ENCODE measurements at places on chromosomes 2 and 18. TPM values are rescaled to one million over a fixed set of nuclear protein-coding genes. Genes with fewer than 3 reads are reported as not detected.

The C2orf80 gene
- not detected for total RNA-seq

The EMX1 gene
- total RNA-seq = not detected

The GAD1 gene
- not detected for total RNA-seq

The FSHR gene
- total RNA-seq = not detected

The CCL20 gene
- 0.59 TPM for total RNA-seq

The GKN1 gene
- total RNA-seq = not detected

The REG3A gene
- total RNA-seq = not detected

DNA sequence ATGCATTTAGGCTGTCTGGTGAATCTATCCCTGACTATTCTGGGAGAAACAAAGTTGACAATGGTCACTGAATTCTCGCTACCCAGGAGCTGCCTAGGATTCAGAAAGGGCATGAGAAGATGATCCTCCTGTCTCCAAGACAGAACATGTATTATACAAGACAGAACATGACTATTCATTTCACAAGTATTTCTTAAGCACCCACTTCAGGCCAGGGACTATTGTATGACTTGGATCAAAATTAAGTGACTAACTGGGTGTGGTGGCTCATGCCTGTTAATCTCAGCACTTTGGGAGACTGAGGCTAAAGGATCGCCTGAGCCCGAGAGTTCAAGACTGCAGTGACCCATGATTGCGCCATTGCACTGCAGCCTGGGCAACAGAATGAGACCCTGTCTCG, 235.8 kb upstream of the RAB12 start:
- H3K4me1 ChIP-seq = no peaks in the 10 kb centered on the region
- H3K27me3 ChIP-seq = no peaks in the 10 kb centered on the region
- DNase-seq = no peak
- H3K27ac ChIP-seq = no peak overlapping the region
- no peak overlapping the region for H3K4me3 ChIP-seq

DNA sequence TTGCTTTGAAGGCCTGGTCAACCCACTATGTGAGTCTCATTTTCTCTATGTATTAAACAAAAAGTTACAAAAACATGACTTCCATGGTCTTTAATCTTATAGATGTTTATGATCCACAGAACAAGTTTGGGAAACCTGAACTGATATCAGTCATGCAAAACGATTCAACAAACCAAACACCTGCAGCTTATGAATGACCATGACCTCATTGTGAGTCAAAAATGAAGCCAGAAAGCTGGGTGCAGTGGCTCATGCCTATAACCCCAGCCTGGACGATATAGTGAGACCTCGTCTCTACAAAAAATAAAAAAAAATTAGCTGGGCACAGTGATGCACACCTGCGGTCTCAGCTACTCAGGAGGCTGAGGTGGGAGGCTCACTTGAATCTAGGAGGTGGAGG, 270.4 kb upstream of the CCDC68 start:
- no peak overlapping the region for H3K27ac ChIP-seq
- H3K36me3 ChIP-seq = no peaks in the 10 kb centered on the region
- no peak overlapping the region for H3K4me3 ChIP-seq
- no peak for DNase-seq
- no peaks in the 10 kb centered on the region for H3K27me3 ChIP-seq

DNA sequence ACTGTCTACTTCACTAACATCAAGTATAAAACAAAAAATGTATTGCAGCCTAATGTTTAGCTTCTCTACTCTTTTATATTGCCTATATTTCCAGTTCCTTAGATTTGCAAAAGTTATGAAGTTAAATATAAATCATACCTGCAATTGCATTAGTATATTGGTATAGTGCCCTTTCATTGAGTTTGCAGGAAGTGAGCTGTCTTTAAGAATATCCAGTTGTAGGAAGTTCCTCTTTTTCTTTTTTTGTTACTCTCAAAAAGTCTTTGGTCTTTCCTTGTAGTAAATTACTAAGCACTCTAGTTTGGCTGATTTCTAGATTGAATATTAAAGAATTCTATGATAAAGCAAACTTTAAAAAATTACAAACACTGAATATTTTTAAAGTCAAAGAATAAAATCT, 71.3 kb upstream of the FN1 start:
- no peaks in the 10 kb centered on the region for H3K36me3 ChIP-seq
- H3K4me3 ChIP-seq = no peak overlapping the region
- no peak overlapping the region for H3K27ac ChIP-seq
- DNase-seq = no peak
- H3K27me3 ChIP-seq = no peaks in the 10 kb centered on the region

GRCh38 chr2:54665436-54665856, 58.0 kb upstream of the EML6 start:
- peaks cover 38% of the 10 kb centered on the region for H3K4me1 ChIP-seq
- H3K27me3 ChIP-seq = no peaks in the 10 kb centered on the region
- H3K36me3 ChIP-seq = peaks cover 7% of the 10 kb centered on the region
- peak overlapping the region; percentile 73 for H3K27ac ChIP-seq
- no peak for DNase-seq

GRCh38 chr2:52390651-52391050, 1358.7 kb upstream of the NRXN1 start:
- DNase-seq = no peak
- no peaks in the 10 kb centered on the region for H3K27me3 ChIP-seq
- no peaks in the 10 kb centered on the region for H3K4me1 ChIP-seq
- no peak overlapping the region for H3K4me3 ChIP-seq

DNA sequence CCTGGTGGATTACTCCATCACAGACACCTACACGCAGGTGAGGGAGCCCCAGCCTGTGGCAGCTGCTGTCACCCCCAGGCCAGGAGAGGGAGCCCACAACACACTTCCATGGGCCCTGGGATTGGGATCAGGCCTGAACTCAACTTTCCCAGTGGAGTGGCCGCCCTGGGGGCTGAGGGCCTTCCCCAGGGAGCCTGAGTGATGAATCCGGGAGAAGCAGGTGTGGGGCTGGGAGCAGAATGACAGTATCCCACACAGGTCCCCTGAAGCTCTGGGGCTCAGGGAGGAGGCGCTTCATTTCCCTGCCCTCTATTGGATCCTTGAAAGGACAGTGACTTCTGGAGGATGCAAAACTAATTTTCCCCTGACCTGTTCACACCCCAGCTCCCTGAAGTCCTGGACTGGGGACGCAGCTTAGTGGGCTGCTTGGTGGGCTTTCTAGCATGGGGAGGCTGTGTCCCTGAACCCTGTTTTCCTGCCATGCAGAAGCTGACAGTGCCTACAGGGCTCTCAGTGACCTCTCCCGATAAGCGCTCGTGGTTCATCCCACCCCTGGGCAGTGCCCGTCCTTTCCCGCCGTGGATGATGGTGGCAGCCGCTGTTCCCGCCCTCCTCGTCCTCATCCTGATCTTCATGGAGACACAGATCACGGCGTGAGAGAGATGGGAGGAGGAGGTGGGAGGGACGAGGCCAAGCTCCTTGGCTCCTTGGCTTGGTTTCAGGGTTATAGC, 11.0 kb downstream of the SLC4A3 start:
- H3K27ac ChIP-seq = no peak overlapping the region
- DNase-seq = no peak
- H3K4me3 ChIP-seq = no peak overlapping the region
- no peaks in the 10 kb centered on the region for H3K4me1 ChIP-seq
- H3K27me3 ChIP-seq = no peaks in the 10 kb centered on the region

GRCh38 chr18:36627637-36628036, 201.2 kb downstream of the TPGS2 start:
- no peaks in the 10 kb centered on the region for H3K27me3 ChIP-seq
- no peak overlapping the region for H3K4me3 ChIP-seq
- no peak overlapping the region for H3K27ac ChIP-seq
- peaks cover 5% of the 10 kb centered on the region for H3K36me3 ChIP-seq
- DNase-seq = no peak

DNA sequence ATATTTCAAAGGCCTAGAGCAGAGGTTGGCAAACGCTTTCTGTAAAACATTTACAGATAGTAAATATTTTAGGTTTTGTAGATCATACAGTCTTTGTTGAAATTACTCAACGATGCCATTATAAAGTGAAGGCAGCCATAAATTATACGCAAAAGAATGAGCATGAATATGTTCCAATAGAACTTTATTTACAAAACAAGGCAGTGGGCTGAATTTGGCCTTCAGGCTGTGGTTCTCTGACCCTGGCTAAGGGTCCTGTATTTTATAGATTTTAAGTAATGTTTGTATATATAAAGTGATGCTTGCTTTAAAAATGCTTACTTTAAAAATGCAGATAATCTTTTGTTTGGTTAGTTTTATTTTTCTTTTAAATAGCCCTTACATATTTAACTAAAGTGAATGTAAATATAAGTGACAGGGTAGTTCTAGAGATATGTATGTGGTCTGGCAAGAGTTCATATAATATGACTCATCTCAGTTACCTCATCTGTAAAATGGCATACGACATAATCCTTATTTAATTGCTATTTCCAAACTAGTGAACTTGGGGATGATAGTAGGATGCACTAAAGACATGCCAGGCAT, 51.7 kb upstream of the ATP5MC3 start:
- no peaks in the 10 kb centered on the region for H3K36me3 ChIP-seq
- no peak overlapping the region for H3K4me3 ChIP-seq
- H3K27me3 ChIP-seq = no peaks in the 10 kb centered on the region
- no peak for DNase-seq
- H3K4me1 ChIP-seq = no peaks in the 10 kb centered on the region
- no peak overlapping the region for H3K27ac ChIP-seq

DNA sequence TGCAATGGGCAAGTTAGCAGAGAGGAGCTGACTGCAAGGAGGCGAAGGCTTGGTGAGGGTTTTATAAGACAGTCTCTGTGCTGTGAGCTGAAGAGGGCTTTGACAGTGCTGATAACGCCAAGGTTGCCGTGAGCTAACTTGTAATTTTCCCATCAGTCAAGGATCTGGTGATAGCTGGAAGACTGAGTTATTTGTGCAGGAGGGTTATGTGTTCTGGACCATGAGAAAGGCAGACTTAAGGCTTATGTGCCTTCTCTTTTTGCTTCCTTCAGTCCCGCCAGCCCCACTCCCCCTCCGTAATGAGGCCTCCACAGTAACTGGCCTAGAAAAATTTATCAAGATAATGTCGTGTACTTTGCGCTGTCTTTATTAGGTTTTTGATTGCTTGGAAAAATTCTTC, 94.6 kb downstream of the RTP5 start:
- DNase-seq = no peak
- no peaks in the 10 kb centered on the region for H3K36me3 ChIP-seq
- no peak overlapping the region for H3K27ac ChIP-seq
- no peak overlapping the region for H3K4me3 ChIP-seq

GRCh38 chr2:104944495-104944894, 90.6 kb downstream of the POU3F3 start:
- DNase-seq = no peak
- peaks cover 3% of the 10 kb centered on the region for H3K27me3 ChIP-seq
- no peaks in the 10 kb centered on the region for H3K4me1 ChIP-seq
- no peak overlapping the region for H3K27ac ChIP-seq

DNA sequence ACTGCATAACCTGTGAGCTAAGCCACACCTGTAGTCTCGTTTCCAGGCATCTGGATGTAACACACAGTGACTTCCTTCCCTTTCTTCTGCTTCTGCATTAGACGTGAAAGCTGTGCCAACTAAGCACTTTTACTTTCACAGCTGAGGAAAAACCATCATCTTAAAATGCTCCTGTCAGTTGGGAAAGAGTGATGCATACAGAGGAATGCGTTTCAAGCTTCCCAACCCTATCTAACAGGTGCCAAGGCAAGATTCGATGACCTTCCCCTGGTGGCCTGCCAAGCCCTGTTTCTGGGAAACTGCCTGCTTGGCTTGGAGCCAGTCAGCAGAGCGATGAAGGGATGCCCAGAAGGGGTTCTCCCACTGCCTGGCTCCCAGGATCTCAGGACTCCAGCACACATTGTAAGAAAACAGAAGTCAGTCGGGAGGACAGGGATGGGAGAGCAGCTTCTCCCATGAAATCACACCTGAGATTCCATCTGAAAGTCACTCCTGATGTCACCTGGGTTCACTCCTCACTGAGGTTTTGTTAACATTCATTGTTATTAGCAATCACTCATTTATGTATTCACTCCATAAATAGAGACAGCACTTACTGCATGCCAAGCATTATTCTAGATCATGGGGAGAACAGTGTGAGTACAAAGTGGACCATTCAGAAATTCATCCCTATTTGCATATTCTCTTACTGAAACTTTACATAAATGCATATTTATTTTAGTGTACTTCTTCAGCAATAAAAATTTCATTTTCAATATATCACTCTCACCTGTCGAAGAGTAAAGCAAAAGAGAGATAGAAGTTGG, 64.1 kb downstream of the DTNA start:
- no peaks in the 10 kb centered on the region for H3K27me3 ChIP-seq
- H3K36me3 ChIP-seq = no peaks in the 10 kb centered on the region
- H3K27ac ChIP-seq = peak overlapping the region; percentile 81
- peak; percentile 59 for DNase-seq
- H3K4me1 ChIP-seq = peaks cover 28% of the 10 kb centered on the region

DNA sequence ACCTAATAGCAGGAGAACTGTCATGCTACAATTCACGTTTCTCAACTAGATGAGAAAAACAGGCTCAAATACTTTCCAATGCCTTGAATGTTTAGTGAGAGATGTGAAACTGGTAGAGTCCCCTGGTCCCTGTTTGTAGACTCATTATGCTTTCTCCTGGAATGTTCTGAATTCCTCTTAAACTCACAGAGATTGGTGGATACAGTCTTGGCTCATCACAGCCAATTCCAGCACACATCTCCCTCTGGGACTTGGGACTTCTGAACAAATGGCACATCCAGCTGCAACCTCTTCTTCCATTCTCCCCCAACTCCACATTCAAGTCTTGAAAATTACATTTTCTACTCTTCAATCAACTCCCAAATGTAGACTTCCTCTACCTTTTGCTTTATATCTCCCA, 58.4 kb upstream of the NT5C1B start:
- H3K4me3 ChIP-seq = no peak overlapping the region
- H3K36me3 ChIP-seq = no peaks in the 10 kb centered on the region
- no peak for DNase-seq
- H3K27ac ChIP-seq = no peak overlapping the region
- no peaks in the 10 kb centered on the region for H3K4me1 ChIP-seq
- H3K27me3 ChIP-seq = no peaks in the 10 kb centered on the region

DNA sequence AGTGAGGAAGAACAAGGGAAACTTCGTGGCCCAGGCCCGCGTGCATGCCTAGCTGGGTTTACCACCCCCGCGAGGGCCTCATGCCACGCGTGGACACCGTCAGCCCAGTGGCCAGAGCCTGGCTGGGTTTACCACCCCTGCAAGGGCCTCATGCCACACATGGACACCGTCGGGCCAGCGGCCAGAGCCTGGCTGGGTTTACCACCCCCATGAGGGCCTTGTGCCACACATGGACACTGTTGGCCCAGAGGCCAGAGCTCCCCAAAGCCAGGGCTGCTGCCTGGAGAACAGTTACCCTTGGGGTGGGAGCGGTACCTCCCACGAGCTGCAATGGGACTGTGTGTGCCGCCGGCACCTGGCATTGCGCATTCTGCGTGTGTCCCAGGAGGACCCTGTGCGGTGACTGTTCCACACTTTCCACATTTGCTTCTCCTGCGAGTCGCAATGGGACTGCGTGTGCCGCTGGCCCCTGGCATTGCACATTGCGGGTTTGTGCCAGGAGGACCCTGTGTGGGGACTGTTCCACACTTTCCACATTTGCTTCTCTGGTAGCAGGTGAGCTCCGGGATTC, 105.6 kb upstream of the CTDP1 start:
- H3K36me3 ChIP-seq = no peaks in the 10 kb centered on the region
- no peaks in the 10 kb centered on the region for H3K27me3 ChIP-seq
- DNase-seq = peak; percentile 44
- H3K27ac ChIP-seq = no peak overlapping the region
- peaks cover 13% of the 10 kb centered on the region for H3K4me1 ChIP-seq

- no peak for DNase-seq
- no peaks in the 10 kb centered on the region for H3K4me1 ChIP-seq
- no peak overlapping the region for H3K4me3 ChIP-seq
- H3K36me3 ChIP-seq = no peaks in the 10 kb centered on the region
- H3K27ac ChIP-seq = no peak overlapping the region
Measured at GRCh38 chr18:69626171-69626570, 225.5 kb downstream of the DOK6 start.

GRCh38 chr18:21496277-21496835, 104.1 kb downstream of the ESCO1 start:
- peaks cover 5% of the 10 kb centered on the region for H3K36me3 ChIP-seq
- no peaks in the 10 kb centered on the region for H3K4me1 ChIP-seq
- DNase-seq = no peak
- no peak overlapping the region for H3K27ac ChIP-seq
